ENCODE measurements at places on chromosomes 3 and 15. TPM values are rescaled to one million over a fixed set of nuclear protein-coding genes. Genes with fewer than 3 reads are reported as not detected.

- DNase-seq: no peak
Observed at GRCh38 chr15:42137461-42138261, 18.8 kb downstream of the PLA2G4F start.

GRCh38 chr15:66429117-66429516, 42.4 kb downstream of the MAP2K1 start:
- peak; percentile 29 for DNase-seq

- no peak for DNase-seq
Observed at GRCh38 chr15:31062310-31062847, 39.1 kb downstream of the TRPM1 start.

- DNase-seq: no peak
Observed at GRCh38 chr15:27201425-27201824, 230.4 kb downstream of the GABRG3 start.

DNA sequence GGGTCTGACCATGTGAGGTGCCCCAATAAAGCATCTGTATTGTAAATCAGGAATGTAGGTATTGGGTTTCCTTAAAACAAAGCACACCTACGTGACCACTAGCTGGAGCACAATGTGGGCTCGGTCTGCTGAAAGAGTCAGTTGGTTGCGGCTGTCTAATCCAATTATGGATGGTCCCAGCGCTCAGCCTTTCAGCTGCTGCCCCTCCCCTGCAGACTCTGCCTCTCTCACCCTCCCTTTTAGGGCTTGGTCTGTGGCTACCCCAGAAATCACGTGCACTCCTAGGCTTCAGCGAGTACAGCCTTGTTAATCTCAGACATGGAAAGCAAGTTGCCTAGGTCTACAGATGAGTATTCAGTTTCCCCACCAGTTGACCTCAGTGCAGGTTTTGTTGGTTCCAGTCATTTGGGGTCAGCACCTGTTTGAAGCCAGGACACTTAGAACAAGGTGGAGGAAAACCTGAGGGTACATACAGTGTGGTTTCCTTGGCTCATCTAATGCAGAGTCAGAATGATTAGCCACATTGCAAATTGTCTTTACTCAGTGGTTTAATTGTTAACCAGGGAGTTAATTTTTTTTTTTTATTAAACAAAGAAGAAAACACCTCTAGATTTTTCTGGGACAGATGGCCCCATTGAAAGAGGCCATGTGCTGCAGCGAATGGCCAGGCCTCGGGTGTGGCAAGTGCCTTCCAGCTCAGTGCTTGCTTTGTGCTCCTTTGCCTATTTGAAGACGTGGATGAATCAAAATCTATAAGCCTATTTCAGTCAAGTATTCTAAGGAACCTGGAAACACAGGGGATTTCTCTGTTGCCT, 137.7 kb downstream of the IGF1R start:
- no peak for DNase-seq

CCK gene
- not detected for total RNA-seq

HIGD1A gene
- 104 TPM for total RNA-seq

ACTC1 gene
- total RNA-seq: not detected

CACNA2D2 gene
- total RNA-seq: 213 TPM

CLRN1 gene
- not detected for total RNA-seq

PAQR9 gene
- total RNA-seq: not detected

IQCB1 gene
- 43.1 TPM for total RNA-seq

MESP1 gene
- 3.5 TPM for total RNA-seq
